ENCODE measurements at places on chromosomes 5 and 9.
A peak's percentile ranks its signal among the peaks of the same experiment; 100 is the strongest.

DNA sequence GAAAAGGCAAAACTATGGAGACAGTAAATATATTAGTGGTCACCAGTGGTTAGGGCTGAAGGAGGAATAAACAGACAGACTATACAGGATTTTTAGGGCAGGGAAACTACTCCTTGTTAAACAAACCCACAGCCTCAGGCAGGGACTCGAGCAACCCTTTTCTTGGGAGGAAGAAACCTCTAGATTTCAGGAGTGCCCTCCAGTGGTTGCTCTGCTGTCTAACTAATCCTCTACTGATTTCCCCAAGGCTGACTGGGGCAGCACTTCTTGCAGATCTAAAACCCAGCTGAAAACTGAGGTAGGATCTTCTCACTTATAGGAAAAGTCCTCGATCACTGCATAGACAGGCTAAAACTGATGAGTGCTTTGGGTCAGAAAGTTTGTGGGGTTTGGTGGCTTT, 176.8 kb downstream of the ISOC1 start:
- DNase-seq, result no peak

- no peak for DNase-seq
Observed at GRCh38 chr5:79653843-79654242, 35.8 kb upstream of the CMYA5 start.

GRCh38 chr9:125763394-125763801, 16.2 kb downstream of the PBX3 start:
- DNase-seq, result no peak

- DNase-seq, result no peak
Observed at GRCh38 chr5:10583663-10584572, 20.0 kb downstream of the ANKRD33B start.

GRCh38 chr5:78829811-78830527, 155.1 kb downstream of the ARSB start:
- DNase-seq, result peak; percentile 73

- DNase-seq, result no peak
Observed at GRCh38 chr9:21455320-21455719, 15.1 kb downstream of the IFNA1 start.

GRCh38 chr5:15524712-15525111, 24.7 kb downstream of the FBXL7 start:
- DNase-seq, result no peak

All from femur (tissue), 1 donor.